ENCODE measurements at places on chromosomes 2 and 18.

DNA sequence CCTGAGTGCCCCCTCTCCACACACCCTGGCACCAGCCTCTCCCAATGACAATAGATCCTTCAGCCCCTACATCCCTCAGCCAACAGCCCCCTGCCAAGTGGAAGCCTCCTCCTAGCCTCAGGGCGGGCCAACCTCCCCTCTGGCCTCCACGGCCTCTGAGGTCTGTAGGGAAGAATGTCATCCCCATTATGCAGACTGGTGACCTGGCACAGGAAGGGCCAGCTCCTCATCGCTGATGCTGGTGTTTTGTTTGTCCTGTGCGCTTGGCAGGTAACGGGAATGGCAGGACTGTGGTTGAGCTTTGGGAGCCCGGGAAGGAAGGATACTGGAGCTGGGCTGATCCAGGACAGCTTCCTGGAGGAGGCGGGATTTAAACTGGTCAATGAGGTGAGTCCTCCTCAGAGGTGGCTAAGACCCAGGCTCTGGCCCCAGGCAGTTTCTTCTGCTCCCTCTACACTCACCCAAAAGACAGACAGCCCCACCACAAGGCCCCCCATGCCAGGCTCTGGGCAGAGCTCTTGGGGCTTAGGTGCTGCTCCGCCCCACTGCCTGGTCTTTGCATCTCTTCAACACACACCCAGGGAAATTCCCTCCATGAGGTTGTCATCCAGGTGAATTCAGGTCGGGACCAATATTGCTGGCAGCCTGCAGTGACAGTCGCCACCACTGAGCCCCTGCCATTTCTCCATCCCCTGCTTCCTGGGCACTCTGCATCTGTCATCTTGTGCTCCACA, 75.2 kb upstream of the SMAD7 start:
- no peak for DNase-seq

DNA sequence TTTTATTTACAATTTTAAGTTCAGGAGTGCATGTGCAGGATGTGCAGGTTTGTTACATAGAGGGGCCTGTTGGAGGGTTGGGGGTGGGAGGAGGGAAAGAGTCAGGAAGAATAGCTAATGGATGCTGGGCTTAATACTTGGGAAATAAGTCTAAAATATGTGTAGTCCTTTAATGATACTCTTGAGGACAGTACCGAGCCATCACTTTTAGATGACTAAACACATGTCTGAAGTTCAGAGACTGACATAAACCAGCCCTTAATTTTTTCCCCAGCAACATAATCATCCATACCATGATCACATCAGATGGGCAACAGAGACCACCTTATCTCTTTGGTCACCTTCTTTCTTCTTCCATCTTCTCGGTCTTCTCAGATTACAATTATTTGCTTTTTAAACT, 189.1 kb upstream of the COL3A1 start:
- DNase-seq = no peak

- no peak for DNase-seq
Observed at GRCh38 chr18:12304351-12305210, 3.5 kb upstream of the TUBB6 start.

GRCh38 chr18:39208190-39208589, 1642.6 kb upstream of the CELF4 start:
- DNase-seq = no peak

GRCh38 chr2:239791526-239792404, 233.4 kb downstream of the NDUFA10 start:
- DNase-seq = no peak

DNA sequence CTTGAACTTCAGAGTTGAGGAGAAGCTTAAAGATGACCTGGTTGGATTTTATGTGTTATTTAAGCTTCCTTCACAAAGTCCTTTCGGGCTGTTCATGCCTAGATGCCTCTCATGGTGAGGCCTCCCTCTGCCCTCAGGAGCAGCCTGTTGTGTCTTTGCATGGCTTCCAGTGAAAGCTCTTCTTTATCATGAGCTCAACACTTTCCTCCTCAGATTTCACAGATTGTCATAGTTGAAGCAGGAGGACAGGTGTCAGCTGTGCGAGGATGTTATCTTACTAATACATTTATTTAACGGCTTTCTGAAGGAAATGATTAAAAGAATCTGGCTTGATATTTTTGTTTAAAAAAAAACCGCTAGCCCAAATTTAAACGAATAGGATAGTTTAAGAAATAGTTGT, 48.8 kb upstream of the ITSN2 start:
- no peak for DNase-seq

- peak; percentile 19 for DNase-seq
Observed at GRCh38 chr2:182186132-182186735, 200.6 kb downstream of the PPP1R1C start.

DNA sequence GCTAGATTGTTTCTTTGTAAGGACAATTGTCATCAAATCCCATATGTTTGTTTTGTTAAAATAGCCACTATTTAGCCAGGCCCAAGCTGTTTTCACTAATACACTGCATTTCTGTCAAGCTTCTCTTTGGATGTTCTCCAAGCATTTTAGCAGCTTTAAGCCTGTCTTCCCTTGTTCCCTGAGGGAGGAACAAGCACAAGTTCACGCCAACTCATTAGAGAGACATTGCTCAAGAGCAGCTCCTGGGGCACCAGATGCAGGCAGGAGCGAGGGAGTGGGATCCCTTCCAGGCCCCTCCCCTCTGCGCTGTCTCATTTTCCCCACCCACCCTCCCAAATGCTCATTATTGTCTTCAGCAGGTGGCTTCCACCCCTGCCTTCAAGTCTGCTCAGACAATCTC, 32.6 kb upstream of the PPP3R1 start:
- DNase-seq = peak; percentile 80

- no peak for DNase-seq
Observed at GRCh38 chr2:239688122-239688681, 287.4 kb upstream of the HDAC4 start.

DNA sequence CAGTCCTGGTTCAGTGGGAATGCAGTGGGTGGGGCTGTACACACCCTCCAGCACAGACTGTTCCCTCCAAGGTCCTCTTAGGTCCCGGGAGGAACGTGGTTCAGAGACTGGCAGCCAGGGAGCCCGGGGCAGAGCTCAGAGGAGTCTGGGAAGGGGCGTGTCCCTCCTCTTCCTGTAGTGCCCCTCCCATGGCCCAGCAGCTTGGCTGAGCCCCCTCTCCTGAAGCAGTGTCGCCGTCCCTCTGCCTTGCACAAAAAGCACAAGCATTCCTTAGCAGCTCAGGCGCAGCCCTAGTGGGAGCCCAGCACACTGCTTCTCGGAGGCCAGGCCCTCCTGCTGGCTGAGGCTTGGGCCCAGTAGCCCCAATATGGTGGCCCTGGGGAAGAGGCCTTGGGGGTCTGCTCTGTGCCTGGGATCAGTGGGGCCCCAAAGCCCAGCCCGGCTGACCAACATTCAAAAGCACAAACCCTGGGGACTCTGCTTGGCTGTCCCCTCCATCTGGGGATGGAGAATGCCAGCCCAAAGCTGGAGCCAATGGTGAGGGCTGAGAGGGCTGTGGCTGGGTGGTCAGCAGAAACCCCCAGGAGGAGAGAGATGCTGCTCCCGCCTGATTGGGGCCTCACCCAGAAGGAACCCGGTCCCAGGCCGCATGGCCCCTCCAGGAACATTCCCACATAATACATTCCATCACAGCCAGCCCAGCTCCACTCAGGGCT, 17.5 kb upstream of the FAHD2A start:
- DNase-seq = no peak

DNA sequence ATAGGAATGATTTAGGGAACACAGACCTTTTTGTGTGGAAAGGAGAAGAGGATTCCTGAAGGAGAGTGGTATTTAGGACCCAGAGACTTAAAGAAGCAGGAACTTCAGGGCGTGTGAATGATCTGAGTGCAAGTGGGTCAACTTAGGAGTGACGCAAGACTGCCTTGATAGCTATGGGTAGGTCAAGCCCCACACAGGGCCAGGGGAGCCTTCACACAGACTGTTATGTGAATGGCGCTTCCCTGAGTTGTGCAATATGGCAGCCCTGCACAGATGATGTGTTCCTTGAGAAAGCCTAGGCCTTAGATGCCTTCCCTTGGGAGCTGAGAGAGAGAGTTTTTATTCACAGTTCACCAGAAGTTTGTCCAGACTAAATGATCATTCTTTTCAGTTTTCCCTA, 47.1 kb upstream of the IGFBP5 start:
- DNase-seq = no peak

GRCh38 chr2:127740665-127741288, 39.5 kb downstream of the SFT2D3 start:
- no peak for DNase-seq

- DNase-seq = no peak
Observed at GRCh38 chr2:168819050-168819715, 16.7 kb downstream of the NOSTRIN start.

GRCh38 chr2:144858211-144858610, 338.3 kb upstream of the ZEB2 start:
- no peak for DNase-seq

DNA sequence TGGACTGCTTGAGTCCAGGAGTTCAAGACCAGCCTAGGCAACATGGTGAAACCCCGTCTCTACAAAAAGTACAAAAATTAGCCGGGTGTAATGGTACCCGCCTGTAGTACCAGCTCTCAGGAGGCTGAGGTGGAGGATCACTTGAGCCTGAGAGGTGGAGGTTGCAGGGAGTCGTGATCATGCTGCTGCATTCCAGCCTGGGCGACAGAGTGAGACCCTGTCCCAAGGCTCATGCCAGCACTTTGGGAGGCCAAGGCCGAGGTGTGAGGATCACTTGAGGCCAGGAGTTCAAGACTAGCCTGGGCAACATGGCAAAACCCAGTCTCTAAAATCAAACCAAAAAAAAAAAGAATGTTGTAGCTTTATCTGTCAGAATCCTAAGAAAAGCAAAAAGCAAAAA, 25.4 kb downstream of the SMC6 start:
- no peak for DNase-seq

GRCh38 chr2:215920244-215921100, 92.9 kb downstream of the MREG start:
- DNase-seq = peak; percentile 53

DNA sequence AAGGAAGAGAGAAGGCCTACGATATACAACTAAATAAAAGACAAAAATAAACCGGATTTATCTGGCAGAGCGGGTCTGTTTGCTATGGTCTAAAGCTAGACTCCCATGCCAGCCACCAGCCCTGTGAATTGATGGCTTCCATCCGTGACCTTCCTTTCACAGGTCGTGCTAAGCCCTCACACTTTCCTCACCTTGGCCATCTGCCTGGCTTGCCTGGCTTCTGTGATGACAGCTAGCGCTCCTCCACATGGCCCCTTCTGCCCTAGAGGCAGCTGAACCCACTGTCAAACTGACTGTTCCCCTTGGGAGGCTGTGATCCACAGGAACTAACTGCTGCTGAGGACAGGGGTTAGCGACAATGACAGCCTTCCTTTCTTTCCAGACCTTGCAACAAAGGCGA, 32.5 kb downstream of the GAREM1 start:
- DNase-seq = no peak

- no peak for DNase-seq
Observed at GRCh38 chr2:26534098-26534864, 56.4 kb upstream of the OTOF start.

GRCh38 chr2:113211226-113212105, 37.7 kb downstream of the PSD4 start:
- no peak for DNase-seq

- peak; percentile 48 for DNase-seq
Observed at GRCh38 chr2:113370478-113371091, 66.9 kb upstream of the ZNG1B start.

DNA sequence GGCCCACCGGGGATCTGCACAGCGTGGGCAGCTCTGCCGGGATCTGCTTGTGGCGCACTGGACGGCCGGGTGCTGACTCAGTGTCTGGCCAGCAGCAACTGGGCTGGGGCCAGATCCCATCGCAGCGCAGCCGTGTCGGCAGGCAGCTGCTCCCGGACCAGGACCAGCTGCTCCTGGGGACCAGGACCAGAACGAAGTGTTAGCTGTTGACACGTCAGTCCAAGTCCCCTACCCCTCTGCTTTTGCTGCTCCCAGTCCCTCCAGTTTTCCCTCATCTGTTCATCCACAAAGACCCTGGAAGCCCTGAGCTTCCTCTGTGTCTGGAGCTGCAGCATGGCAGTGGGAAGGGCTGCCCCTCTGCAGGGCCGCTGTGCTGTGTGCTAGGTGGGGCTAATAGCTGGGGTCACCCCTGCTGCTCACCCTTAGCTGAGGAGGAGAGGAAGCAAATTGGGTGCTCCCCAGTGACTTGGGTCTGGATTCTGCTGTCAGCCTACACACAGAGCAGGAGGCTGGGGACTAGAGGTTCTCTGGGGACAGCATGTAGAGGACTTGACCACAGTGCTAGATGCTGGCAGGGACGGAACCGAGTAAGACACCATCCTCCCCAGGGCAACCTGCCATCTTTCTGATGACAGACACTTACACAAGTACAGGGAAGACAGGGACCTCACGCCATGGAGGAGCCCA, 16.9 kb upstream of the KIF1A start:
- DNase-seq = peak; percentile 26

GRCh38 chr2:241132538-241133435, 16.5 kb downstream of the PASK start:
- DNase-seq = no peak

- DNase-seq = no peak
Observed at GRCh38 chr18:32372381-32373061, 98.2 kb downstream of the GAREM1 start.

GRCh38 chr2:85892216-85892944, 3.6 kb upstream of the ST3GAL5 start:
- DNase-seq = no peak

- no peak for DNase-seq
Observed at GRCh38 chr18:13625843-13626543, 100.4 kb downstream of the FAM210A start.

DNA sequence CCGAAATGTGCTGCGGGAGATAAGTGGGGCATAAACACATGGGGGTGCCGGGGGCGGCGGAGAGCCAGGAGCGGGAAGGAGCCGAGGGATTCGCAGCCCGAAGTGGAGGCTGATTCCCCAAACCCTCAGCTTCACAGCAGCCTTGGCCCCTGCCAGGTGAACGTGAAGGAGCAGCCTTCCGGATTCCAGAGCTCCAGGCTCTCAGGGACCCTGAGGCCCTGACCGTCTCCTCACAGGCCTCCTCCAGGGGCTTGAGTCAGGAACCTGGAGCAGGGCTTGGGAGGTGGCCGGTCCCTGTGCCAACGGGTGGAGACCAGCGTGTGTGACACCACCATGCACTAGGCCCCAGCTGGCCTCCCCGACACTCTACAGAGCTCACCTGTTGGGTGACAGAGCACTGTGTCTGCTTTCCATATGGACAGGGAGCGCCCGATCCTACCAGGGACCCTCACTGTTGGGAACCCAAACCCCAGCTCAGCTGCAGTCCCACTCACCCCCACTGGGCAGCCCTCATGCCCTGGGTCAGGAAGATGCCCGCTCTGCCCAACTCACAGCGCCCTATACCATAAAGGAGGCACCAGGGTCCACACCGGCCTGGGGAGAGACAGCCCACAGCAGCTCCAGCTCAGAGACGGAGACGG, 117.6 kb upstream of the OTOS start:
- no peak for DNase-seq

DNA sequence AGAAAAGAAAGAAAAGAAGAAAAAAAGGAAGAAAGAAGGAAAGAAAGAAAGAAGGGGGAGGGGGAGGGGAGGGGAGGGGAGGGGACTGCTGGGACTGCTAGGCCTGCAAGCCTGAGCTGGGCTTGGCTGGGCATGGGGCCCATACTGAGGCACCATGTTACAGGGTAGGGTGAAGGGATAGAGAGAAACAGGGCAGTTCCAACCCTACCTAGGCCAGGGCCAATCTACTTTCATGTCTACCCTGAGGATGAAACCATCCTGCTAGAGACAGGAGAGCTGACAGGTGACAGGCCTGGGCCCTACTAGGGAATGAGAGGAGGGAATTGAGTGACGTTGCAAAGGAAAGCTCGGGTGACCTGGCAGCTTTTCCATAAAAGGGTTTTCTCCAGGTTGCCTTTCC, 41.7 kb downstream of the TEX44 start:
- DNase-seq = no peak
